T-cell (primary cell): ENCODE measurements at places on chromosomes 3 and 15. TPM values are rescaled to one million over a fixed set of nuclear protein-coding genes. Genes with fewer than 3 reads are reported as not detected.
A peak's percentile ranks its signal among the peaks of the same experiment; 100 is the strongest.

PLA2G4F gene
- not detected for total RNA-seq

DNA sequence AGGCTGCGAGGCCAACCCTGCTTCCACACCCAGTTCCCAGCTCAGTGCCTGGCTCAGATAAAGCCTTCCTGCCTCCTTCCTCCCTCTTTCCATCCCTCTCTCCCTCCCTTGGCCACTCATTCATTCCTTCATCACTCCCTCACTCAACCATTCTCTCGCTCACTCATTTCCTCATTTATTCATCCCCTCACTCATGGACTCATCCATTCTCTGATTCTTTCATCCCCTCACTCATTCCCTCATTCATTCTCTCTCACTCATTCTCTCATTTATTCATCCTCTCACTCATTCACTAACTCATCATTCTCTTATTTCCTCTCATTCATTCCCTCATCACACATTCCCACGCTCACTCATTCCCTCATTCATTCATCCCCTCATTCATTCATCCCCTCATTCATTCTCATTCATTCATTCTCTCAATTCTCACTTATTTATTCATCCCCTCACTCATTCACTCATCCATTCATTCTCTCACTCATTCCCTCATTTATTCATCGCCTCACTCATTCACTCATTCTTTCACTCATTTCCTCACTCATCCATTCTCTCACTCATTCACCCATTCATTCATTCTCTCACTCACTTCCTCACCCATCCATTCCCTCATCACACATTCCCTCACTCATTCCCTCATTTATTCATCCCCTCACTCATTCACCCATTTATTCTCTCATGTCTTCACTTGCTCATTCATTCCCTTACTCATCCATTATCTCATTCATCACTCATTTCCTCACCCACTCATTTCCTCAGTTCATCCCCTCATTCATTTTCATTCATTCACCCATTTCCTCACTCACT lies 13.2 kb downstream of the ABTB1 start:
- DNase-seq: no peak
- H3K27ac ChIP-seq: no peak overlapping the region
- no peaks in the 10 kb centered on the region for H3K4me1 ChIP-seq
- no peaks in the 10 kb centered on the region for H3K27me3 ChIP-seq
- no peak overlapping the region for H3K4me3 ChIP-seq

DNA sequence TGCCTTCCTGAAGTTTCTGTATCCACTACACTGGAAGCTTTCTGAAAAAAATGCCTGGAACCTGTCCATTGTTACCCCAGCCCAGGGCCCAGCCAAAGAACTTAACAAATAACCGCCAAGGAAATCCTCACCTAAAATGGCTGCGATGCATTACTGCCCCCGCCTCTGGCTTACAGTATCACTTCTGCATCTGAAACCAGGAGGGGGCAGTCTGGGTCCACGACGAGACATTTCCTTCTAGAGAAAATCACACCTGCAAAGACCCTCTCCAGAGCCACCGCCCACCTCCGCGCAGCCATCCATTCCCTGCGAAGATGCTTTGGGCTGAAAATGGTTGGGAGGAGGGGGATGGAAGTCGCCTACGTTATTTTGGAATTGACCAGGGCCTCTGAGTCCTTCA lies 22.4 kb upstream of the CELF6 start:
- H3K27ac ChIP-seq: no peak overlapping the region
- DNase-seq: peak; percentile 27
- H3K36me3 ChIP-seq: peaks cover 5% of the 10 kb centered on the region
- no peaks in the 10 kb centered on the region for H3K27me3 ChIP-seq

C2CD4A gene
- not detected for total RNA-seq

LPCAT4 gene
- total RNA-seq: 92.0 TPM

DGKG gene
- total RNA-seq: not detected

GRCh38 chr3:8621872-8622271 lies 22.7 kb downstream of the SSUH2 start:
- no peaks in the 10 kb centered on the region for H3K36me3 ChIP-seq
- H3K27me3 ChIP-seq: peaks cover 21% of the 10 kb centered on the region
- no peak for DNase-seq
- no peak overlapping the region for H3K4me3 ChIP-seq
- no peak overlapping the region for H3K27ac ChIP-seq

- no peaks in the 10 kb centered on the region for H3K27me3 ChIP-seq
- H3K4me3 ChIP-seq: no peak overlapping the region
- no peak overlapping the region for H3K27ac ChIP-seq
- H3K4me1 ChIP-seq: no peaks in the 10 kb centered on the region
These were observed 36.7 kb upstream of the CTDSPL start for GRCh38 chr3:37824954-37825328.

- H3K27me3 ChIP-seq: no peaks in the 10 kb centered on the region
- peak; percentile 34 for DNase-seq
- no peaks in the 10 kb centered on the region for H3K4me1 ChIP-seq
These were observed 45.7 kb upstream of the DUT start for GRCh38 chr15:48285329-48286214.

- no peak overlapping the region for H3K4me3 ChIP-seq
- H3K36me3 ChIP-seq: no peaks in the 10 kb centered on the region
- peaks cover 24% of the 10 kb centered on the region for H3K4me1 ChIP-seq
- H3K27ac ChIP-seq: peak overlapping the region; percentile 15
These were observed 22.5 kb upstream of the SPTSSB start for GRCh38 chr3:161393803-161394202.

- DNase-seq: no peak
- H3K36me3 ChIP-seq: no peaks in the 10 kb centered on the region
- no peaks in the 10 kb centered on the region for H3K4me1 ChIP-seq
- no peak overlapping the region for H3K27ac ChIP-seq
These were observed 37.7 kb upstream of the FGD5 start for GRCh38 chr3:14780927-14781507.

DNAH12 gene
- total RNA-seq: 0.39 TPM

- H3K36me3 ChIP-seq: no peaks in the 10 kb centered on the region
- no peak overlapping the region for H3K27ac ChIP-seq
- H3K4me3 ChIP-seq: no peak overlapping the region
- DNase-seq: no peak
These were observed 6.0 kb upstream of the CCR8 start for GRCh38 chr3:39323494-39323893.

DNA sequence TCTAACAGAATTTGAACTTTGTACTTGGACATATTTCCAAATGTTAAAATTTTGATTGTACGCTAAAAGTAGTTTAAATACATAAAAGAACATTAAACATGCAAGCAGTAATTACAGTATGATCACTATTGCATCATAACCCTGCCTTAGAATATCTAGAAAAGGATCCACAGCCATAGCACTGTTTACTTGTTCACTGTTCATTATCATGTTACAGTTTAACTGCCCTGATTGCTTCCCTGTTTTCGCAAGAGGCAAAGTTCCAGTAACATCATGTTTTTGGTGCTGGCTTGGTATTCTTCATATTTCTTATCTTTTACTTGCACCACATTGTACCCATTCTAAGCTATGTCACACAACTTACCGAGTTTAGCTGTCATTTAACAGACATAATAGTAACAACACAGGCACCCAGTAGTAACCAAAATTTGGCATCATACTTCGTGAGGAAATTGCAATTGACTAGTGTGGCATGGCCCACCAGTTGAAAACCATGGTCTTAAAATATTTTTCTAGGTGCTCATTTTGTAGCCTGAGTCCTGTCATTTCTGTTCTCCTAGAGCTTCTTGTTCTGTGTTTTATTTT lies 13.3 kb upstream of the TMEM87A start:
- peaks cover 32% of the 10 kb centered on the region for H3K36me3 ChIP-seq
- H3K4me3 ChIP-seq: no peak overlapping the region
- no peak for DNase-seq
- H3K4me1 ChIP-seq: no peaks in the 10 kb centered on the region
- H3K27me3 ChIP-seq: no peaks in the 10 kb centered on the region

ST3GAL6 gene
- not detected for total RNA-seq

GPR149 gene
- not detected for total RNA-seq

- peaks cover 9% of the 10 kb centered on the region for H3K4me1 ChIP-seq
- no peaks in the 10 kb centered on the region for H3K27me3 ChIP-seq
- H3K36me3 ChIP-seq: no peaks in the 10 kb centered on the region
- no peak for DNase-seq
These were observed 4.6 kb upstream of the DAG1 start for GRCh38 chr3:49465270-49466034.

- H3K4me1 ChIP-seq: peaks cover 6% of the 10 kb centered on the region
- no peaks in the 10 kb centered on the region for H3K27me3 ChIP-seq
- H3K36me3 ChIP-seq: peaks cover 4% of the 10 kb centered on the region
- no peak for DNase-seq
These were observed 48.9 kb downstream of the DLG1 start for GRCh38 chr3:197249542-197249941.

DNA sequence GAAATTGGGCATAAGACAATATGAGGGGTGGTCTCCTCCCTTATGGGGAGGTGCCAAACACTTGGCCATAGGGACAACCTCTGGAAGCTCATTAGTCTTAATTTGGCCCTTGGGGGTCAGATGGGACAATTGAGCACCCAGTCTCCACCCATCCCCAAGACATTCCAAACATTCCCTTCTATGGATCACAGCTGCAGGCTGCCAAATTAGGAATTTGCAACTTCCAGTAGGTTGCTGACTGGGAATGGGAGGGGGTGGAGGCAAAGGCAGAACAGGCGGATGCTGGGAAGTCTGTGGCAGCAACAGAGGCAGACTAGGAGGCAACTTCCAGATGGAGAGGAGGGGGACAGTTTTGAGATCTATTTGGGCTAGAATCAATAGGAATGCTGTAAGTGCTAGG lies 1.4 kb upstream of the PDHB start:
- H3K36me3 ChIP-seq: peaks cover 22% of the 10 kb centered on the region
- H3K4me3 ChIP-seq: no peak overlapping the region
- no peak overlapping the region for H3K27ac ChIP-seq
- no peak for DNase-seq
